ENCODE measurements at places on chromosomes 13 and 19.

- no peak for DNase-seq
Measured at GRCh38 chr13:46631179-46631542, 78.2 kb downstream of the LRCH1 start.

DNA sequence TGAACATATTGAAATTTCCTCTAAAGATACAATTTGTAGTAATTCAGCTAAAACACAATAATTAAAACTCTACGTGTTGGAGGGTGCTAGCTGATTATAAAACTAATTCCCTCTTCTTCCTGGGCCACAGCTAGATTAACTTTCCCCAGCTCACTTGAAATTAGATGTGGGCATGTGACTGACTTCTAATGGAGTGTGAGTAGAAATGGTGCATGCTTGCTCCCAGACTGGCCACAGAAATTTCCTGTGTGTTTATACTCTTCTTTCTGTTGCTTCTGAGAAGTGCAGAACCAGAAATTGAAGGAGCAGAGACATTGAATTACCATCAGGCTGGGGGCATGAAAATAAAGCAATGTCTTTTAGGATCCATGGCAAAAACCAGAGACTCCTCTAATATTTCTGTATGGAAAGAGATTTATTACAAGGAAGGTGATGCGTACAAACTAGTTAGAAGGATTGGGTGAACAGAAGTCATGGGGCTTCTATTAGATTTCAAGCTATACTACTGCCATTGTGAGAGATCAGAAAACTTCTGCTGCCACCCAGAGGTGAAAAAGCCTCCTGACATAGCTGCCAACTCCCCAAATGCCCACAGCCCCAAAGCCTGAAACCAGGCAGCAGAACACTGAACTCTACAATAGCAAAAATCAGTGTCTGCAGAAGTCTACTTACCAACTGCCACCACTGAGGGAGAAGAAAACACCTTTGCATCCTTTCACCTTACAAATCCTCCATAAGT lies 379.2 kb upstream of the MIR17HG start:
- no peak for DNase-seq

- no peak for DNase-seq
Measured at GRCh38 chr19:55189403-55189835, 9.3 kb upstream of the SYT5 start.

DNA sequence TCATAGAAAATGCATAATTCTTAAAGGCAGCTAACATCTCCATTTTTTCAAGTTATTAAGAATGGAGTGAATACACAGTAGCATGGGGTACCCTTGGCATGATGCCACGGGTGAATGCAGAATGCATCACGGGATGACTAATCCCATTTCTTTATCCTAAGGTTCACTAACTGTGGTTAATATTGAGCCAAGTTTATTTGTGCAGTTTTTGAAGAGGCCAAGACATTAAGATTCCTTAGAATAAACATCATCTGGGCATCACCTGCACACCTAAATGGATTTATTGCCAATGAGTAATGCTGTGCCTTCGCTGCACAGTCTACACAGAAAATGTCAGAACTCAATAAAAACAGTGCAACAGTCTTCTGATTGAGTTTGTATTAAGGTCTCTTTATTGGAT lies 333.1 kb downstream of the GPC6 start:
- DNase-seq: no peak

GRCh38 chr13:68666774-68667397 lies 1436.8 kb upstream of the PCDH9 start:
- no peak for DNase-seq

- no peak for DNase-seq
Measured at GRCh38 chr19:30155381-30156200, 213.6 kb downstream of the URI1 start.

GRCh38 chr13:39952249-39953233 lies 297.1 kb downstream of the COG6 start:
- peak; percentile 50 for DNase-seq

- DNase-seq: no peak
Measured at GRCh38 chr19:49895566-49896297, 955 bp downstream of the IL4I1 start.

- no peak for DNase-seq
Measured at GRCh38 chr19:14611051-14611450, 28.2 kb downstream of the CLEC17A start.

DNA sequence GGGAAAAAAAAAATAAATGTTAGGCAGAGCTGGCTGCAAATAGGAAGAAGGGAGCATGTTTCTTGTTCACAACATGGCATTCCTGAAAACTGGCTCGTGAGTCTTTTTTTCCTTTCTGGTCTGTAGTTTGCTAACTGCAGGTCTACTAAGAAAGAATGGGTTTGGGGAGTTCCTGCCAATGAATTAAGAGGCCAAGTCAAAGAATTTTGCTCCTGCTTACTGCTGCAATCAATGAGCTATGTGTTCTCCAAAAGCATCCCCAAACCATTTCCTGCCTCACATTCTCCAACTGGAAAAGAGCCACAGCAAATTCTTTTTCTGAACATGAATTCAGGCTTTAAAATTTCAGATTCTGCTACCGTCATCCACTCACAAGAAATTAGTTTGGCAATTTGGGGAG lies 88.6 kb downstream of the DCT start:
- no peak for DNase-seq

Data from CD4-positive, alpha-beta T cell treated with Interleukin-10 for 1 hour (primary cell).